ENCODE measurements at places on chromosomes 3 and 15.
A peak's percentile ranks its signal among the peaks of the same experiment; 100 is the strongest.

DNA sequence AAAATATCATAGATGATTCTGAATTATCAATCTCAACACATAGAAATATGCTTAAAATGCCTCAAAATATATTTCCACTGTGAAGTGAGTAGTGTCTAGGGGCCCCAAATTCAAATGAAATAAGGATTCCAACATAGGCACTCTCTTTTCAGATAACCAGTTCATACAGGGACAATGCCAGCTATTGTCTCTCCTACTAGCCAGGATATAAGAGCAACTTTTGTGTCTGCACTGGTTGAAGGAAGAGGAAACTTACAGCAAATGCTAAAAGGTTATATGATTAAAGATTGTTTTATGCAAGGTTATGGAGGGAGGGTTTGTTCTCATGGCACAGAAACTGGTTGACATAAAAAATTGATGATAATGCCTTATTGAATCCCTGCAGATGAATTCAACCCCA, 579.4 kb upstream of the ALCAM start:
- no peak for DNase-seq

DNA sequence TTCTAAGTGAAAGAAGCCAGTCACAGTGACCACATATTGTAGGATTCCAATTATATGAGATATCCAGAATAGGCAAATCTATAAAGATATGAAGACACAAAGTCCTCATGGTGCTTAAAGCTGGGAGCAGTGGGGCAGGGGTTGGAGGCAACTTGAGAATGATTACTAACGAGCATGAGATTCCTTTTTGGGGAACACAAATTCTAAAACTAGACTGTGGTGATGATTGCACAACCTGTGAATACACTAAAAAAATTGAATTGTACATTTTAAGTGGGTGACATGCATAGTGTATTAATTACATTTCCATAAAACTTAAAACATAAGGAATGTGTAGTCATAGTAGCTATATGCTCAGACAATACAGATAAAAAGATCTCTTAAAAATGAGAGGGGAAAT, 103.2 kb downstream of the DPH6 start:
- DNase-seq: peak; percentile 29

DNA sequence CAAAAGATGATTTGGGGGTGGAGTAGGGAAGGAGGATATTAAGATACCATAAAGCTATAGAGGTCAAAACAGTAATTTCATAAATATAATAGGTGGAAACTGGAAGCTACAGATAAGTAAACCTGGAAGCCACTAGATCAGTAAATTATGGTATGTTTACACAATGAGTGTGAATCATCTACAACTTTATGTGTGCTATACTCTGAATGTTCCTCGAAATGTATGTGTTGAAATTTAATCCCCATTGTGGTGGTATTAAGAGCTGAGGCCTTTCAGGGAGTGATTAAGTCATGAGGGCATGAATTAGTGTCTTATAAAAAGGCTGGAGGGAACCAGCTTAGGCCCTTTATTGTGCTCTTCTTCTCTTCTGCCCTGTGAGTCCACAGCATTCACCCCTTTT, 25.2 kb downstream of the EOMES start:
- peak; percentile 42 for DNase-seq

DNA sequence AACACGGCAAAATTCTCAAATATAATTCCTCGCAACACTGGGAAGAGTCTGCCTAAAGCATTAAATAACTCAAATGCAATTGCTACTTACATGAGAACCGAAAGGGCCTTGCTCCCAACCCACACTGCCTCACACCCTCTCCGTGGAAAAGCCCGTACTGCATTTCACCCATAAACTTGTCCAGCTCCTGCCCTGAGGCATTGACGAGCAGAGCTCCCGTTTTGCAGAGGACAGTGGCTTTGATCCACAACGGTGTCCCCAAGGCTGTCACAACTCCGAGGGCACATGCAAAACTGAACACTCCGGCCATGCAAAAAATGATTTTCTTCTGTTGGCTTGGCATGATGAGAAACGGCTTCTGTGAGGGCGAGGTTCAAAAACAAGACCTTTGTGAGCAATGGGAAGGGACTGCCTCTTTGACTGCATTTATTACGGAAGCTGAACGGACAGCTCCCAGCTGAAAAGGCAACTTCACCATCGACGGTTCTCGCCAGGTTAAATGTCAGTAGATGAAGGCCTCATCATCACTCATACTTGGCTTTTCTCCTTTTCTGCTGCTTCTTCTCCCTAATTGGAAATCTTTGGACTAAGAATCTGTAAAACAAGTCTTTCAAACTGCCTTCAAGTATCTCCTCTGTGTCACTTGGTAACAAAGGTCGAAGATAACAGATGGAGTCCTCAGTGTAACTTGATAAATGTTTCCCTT, at the start of gene CLRN1:
TSS of gene CLRN1 (minus strand) at position 362 of the 706 bp plus-strand sequence. CDS start at position 343, 19 bp downstream.
- DNase-seq: no peak

DNA sequence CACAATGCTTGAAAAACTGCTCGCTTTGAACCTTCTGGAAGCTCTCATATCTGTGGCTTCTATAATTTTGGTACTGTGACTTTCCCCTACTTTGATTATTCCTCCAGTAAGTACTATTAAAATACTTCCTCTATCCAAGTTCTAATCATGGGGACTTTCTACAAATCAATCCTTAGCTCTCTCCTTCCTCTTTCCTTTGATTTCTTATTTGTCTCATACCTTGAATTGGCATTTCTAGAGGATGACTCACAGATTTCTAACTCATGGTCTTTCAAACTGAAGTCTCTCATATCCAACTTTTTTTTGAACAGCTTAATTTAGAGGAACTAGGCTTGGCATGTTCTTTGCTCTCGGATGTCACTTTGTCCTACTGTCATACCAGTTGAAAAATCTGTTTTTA, 241.8 kb downstream of the TBC1D5 start:
- DNase-seq: peak; percentile 38

DNA sequence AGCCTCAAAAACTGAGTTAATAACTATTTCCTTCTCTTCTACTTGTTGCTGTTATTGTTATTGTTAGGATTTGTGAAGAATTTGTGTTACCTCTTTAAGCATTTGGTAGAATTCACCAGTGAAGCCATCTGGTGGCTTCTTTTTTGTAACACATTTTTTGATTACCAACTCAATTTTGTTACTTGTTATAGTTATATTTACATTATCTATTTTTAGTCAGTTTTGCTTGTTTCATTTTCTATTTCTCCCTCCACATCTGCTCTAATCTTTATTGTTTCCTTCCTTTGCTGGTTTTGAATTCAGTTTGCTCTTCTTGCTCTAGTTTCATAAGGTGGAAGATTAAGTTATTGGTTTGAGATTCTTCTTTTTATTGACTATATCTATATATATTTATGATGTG, 3.7 kb upstream of the SLC9C1 start:
- DNase-seq: no peak

- DNase-seq: no peak
Measured at GRCh38 chr15:51094606-51095569, at the start of gene TNFAIP8L3. TNFAIP8L3 (minus strand) TSS chr15:51094906; CDS start chr15:51094595, 311 bp downstream.

- peak; percentile 85 for DNase-seq
Measured at GRCh38 chr3:187264021-187264420, 27.5 kb downstream of the MASP1 start.

- peak; percentile 38 for DNase-seq
Measured at GRCh38 chr3:175192536-175192935, 333.4 kb downstream of the NAALADL2 start.

- DNase-seq: no peak
Measured at GRCh38 chr3:68448510-68449383, 483.6 kb downstream of the TAFA4 start.

- DNase-seq: no peak
Measured at GRCh38 chr3:178203165-178203564, 333.1 kb upstream of the KCNMB2 start.

DNA sequence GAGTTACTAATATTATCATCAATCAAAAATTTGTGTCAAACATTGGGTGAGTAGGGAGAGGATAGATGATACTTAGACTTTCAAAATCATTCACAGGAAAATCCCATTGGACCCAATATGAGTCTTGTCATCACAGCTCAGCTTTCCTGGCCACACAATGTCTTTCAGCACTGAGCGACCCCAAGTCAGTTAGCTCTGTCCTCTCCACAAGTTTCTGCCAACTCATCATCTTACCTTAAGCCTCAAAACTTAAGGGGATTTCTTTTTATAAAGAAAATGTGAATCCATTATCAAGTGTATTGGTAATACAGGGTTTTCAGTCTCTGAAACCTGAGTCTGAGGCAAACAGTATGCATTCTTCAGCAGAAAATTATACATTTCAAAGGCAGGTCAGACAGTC, 55.8 kb downstream of the SUMF1 start:
- DNase-seq: no peak

DNA sequence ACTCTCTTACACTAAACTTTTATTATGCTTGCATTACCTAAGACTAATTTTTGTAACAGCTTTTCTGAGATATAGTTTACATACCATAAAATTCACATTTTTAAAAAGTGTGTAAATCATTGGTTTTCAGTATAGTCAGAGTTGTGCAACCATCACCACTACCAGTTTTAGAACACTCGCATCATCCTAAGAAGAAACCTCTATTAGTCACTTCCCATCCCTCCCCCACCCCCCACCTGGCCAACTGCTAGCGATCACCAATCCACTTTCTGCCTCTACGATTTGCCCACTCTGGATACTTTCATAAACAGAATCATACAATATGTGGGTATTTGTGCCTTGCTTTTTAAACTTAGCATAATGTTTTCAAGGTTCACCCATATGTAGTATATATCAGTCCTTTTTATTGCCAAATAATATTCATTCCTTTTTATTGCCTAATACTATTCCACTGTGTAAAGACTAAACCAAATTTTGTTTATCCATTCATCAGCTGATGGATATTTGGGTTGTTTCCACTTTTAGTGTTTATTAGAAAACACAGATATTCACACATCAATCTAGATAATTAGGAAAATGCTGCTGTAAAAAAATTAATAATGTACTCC, 23.0 kb downstream of the UBP1 start:
- DNase-seq: peak; percentile 65

DNA sequence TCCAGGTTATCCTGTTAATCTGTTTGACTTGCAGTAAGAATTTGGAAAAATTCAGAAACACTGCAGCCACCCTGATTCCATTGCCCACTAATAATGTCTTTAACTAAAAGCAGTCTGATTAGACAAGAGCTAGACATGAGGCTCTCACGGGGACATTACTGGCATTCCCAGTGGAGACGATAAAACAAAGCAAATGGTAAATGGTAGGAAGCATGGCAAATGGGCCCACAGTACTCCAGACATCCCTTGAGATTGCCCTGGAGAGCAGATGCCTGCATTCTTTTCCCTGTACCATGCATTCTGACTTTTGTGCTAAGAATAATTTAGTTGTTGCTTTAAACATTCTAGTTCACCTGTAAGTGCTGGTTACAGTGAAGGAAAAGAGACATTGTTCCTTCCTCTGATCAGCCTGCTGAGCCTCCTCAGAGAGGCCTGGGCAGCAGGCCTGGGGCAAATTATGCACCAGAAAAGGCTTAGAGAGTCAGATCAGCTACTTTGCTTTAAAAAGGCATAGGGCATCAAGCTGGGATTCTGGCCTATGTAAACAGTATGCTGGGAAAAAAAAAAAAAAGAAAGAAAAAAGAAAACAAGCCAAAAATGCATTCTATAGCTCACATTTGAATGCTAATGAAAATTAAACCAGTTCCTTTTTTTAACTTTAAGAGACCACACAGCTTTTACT, 204.6 kb downstream of the GABRG3 start:
- DNase-seq: no peak

DNA sequence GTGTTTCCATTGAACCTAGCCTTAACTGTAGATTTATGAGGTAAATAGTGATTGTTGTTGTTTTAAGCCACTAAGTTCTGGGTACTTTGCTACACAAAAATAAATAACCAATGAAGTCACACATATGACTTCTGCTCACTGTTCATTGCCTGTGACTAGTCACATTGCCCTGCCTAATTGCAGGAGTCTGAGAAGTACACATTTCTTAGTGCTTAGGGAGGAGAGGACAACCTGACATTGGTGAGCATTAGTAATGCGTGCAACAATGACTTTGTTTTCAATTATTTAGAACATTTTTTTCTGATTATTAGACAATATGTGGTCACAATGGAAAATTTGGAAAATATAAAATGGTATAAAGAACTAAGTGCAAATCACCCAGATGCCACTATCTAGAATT, 133.2 kb upstream of the DAZL start:
- no peak for DNase-seq

GRCh38 chr3:161568671-161569070, 72.1 kb downstream of the OTOL1 start:
- DNase-seq: no peak

DNA sequence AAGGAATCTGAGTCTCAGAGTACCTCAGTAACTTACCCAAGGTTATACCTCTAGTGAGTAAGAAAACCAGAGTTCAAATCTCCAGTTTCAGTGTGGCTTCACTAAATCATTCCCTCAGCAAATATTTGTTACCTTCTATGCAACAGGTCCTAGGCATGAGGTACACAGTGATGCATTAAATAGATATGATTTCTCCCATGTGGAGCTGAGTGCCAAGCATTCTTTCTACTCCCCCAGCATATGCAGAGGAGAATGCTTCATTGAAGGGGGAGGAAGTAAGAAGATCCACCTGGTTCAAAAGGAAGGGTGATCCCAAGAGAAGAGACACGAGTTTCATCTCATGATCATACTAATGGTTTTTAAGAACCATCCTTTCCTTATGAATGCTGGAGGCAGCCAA, 6.8 kb upstream of the MTHFS start:
- DNase-seq: peak; percentile 43

- DNase-seq: peak; percentile 39
Measured at GRCh38 chr3:25663347-25663868, 1.3 kb downstream of the TOP2B start.

DNA sequence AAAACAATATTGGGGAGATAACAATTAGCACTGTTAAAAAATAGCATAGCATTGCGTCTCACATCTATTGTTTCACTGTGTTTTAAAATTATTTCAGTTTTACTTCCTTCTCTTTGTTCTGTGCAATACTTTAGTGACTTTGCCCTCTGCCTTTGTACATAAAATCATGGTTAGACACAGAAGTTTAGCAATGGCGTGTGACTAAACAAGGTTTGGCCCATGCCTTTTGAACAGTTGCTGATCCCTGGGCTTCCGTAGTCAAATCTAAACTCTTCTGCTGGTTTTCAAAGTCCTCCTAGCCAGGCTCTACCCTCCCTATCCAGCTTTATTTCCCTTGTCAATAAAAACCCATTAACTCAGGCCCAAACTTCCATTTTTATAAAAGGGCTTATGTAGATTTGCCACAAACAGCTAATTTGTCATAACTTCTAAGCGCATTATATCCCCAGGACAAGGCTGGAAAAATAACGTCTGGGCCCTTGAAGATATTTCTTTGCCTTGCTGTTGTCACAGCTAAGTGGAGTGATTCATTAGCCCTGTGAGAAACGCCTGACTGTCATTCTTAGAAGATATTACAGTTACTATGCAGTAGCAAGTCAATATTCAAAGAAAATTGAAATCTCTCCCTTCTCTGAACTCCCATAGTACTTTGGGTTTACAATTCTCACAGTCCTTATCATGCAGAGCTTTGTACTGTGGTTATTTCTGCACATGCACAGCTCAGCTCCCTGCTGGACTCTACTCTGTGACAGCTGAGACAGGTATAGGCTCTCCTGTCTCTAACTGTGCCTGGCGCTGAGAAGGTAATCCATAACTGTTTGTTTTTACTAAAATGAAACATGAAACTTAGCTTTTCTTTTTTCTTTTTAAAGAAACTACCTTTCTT, 123.4 kb upstream of the SLC24A5 start:
- DNase-seq: no peak

- DNase-seq: no peak
Measured at GRCh38 chr15:77786956-77787355, 154.2 kb upstream of the LINGO1 start.

- peak; percentile 18 for DNase-seq
Measured at GRCh38 chr3:104385421-104385820, 981.3 kb upstream of the ALCAM start.

- no peak for DNase-seq
Measured at GRCh38 chr15:101434032-101434920, 55.2 kb downstream of the PCSK6 start.

GRCh38 chr3:142087676-142088075, 61.7 kb downstream of the TFDP2 start:
- peak; percentile 24 for DNase-seq
